DMS53 (cell line): ENCODE measurements at places on chromosomes 13 and 19.

GRCh38 chr13:45779901-45780300, 71.7 kb downstream of the SIAH3 start:
- no peak for DNase-seq

GRCh38 chr13:46303742-46304385, 83.2 kb downstream of the RUBCNL start:
- DNase-seq = no peak

DNA sequence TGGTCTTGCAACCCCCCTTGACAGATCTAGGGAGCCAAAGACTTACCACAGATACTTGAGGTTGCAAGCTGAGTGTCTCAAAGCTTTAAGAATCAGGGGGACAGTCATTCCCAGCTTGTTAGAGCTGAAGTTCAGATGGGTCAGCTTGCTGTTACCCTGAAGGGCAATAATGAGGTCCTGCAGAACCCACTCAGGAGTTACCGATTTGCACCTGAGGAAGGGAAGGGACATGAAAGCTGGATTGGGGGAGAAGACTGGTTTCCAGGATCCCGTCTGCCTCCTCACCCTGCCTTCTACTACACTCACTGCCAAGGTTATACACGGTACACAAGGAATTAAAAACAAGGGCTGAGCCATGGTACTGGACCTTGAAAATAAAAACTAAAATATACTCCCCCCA, 24.4 kb downstream of the NLRP13 start:
- no peak for DNase-seq

DNA sequence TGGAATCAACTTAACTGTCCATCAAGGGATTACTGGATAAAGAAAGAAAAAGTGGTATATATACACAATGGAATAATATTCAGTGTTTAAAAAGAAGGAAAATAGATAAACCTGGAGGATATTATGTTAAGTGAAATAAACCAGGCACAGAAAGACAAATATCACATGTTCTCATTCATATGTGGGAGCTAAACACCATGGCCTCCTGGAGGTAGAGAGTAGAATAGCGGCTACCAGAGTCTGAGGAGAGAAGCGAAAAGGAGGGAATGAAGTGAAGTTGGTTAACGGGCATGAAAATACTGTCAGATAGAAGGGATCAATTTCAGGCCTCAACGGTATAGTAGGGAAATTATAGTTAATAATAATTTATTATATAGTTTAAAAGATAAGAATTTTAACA, 147.5 kb upstream of the OBI1 start:
- DNase-seq = peak; percentile 0

DNA sequence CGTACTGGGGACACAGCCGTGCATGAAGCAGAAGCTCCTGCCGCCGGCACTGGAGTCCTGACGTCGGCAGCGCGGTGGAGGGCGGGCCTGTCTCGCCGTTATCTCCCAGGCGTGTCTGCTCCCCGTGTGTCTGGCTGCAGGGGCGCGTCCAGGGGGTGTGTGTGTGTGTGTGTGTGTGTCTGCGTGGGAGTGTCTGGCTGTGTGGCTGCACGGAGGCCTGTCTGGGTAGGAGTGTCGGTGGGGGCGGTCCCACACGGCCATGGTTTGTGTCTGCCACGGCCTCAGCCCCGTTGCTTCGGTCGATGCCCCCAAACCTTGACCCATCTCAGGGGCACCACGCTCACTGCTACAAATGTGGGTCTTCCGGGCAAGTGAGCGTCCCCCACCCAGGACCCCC, 18.3 kb downstream of the ARID3A start:
- DNase-seq = no peak

GRCh38 chr19:32337084-32337808, 8.2 kb upstream of the ZNF507 start:
- DNase-seq = no peak

DNA sequence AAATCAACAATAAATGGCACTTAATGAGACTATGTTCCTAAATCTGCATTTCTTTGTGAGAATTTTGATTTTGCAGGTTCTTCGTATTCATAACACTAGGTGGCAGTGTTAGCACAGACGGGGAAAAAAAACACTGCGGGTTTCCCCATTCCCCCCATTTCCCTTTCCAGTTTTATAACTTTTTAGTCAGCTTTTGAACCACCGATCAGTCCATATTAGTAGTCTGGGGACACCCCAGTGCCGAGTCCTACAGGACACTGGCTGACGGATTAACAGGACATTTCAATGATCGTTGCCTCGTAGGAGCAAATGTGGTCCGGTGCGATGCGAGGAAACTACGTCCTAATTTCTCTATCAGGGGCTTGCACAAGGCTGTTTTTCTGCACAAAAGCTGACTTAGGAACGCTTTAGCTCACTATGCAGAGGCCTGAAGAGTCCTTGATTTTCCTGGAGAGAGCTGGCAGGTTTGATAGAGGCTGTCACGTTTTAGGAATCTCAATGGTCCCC, 234.3 kb downstream of the LMO7 start:
- peak; percentile 38 for DNase-seq

DNA sequence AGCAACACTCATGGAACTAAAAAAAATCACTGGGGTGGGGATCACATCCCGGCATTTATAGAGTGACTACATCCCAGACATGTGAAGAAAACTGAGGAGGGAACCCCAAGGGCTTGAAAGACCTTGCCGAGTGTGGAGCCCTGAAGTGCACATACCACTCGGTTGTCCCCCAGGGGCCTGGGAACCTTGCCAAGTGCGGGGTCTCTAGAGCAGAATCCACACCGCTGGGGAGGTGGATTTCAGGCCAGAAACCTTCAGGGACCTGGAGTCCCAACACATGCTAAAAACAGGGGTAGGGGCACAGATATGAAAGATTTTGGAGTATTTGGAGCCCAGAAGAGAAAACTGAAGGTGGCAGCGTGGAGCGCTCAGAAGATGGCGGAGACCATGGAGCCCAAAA, 35.2 kb downstream of the ERICH4 start:
- DNase-seq = no peak

DNA sequence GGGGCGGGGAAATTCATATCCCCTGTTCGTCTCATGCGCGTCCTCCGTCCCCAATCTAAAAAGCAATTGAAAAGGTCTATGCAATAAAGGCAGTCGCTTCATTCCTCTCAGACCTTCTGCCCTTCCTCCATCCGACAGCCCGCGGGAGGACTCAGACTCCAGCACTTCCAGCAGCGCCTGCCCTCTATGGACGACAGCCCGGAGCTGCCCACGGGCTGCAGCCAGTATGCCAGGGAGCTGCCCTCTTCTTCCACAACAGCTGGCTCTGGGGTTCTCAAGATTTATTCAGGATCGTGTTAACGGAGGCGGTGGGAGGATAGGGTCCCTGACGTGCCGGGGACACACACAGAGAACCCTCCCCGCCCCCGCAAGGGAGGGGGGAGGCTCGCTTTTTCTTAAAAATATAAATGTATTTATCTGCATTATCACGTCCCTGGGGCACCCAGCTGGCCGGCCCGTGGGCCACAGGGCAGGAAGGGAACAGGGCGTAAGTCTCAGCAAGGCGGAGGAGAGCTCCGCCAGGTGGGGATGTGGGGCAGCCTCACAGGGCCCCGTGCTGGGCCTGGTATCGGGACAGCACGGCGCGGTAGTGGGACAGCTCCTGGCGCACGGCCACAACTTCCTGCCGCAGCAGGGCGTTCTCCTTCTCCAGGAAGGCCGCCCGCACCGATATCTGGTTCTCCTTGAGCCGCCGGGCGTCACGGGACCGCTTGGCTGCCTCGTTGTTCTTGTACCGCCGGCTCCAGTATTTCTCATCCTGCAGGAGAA, 6.7 kb downstream of the DBP start:
- DNase-seq = peak; percentile 91

GRCh38 chr19:56324436-56324835, 9.8 kb upstream of the ZSCAN5A start:
- no peak for DNase-seq

- DNase-seq = no peak
These were observed 565.7 kb downstream of the EFNB2 start for GRCh38 chr13:105969761-105970160.

GRCh38 chr13:48491423-48492095, 41.3 kb downstream of the RCBTB2 start:
- DNase-seq = no peak

- peak; percentile 82 for DNase-seq
These were observed 11.5 kb downstream of the FFAR2 start for GRCh38 chr19:35459414-35460082.

DNA sequence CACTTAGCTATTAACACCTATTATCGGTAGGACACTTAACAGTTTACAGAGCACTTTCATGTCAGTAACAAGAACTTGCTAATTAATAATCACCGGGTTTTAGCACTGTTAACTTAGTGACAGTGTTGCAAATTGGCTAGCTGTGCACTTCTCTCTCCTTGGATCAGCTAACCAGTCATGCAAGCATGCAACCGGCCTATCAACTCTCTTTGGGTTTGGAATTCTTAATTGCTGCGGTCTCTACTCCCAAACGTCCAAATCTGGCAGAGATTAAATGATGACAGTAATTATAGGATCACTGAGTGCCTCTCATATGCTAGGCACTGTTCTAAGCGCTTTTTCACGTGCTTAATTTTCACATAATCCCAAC, 1.2 kb downstream of the EPS15L1 start:
- DNase-seq = no peak

DNA sequence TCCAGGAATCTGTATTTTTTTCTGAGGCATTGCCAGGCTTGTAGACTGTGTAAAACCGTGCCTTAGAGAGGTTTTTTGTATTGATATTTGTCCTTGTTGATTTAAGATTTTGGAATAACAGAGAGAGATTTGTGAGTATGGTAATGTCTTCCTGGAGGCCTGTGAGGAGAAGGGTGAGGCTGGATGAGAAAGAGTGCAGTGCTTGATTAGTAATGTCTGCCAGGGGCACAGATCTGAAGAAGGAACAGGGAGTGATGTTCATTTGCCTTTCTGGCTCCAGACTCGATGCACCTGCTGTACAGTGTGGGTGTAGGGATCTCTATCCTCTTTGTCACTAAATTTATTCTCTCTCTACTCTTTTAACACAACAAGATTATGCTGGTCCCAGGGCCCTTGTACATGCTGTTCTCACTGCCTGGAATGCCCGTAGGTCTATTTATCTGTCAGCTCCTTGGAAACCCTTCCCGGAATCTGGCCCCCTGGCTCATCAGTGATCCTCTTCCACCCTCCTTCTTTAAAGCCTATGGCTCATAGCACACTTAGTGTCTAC, 4.2 kb downstream of the FIZ1 start:
- DNase-seq = peak; percentile 29

- DNase-seq = no peak
These were observed 10.8 kb downstream of the CRYL1 start for GRCh38 chr13:20514866-20515265.

- no peak for DNase-seq
These were observed 2428.4 kb upstream of the PCDH20 start for GRCh38 chr13:63843766-63844699.

- peak; percentile 82 for DNase-seq
These were observed 472.7 kb upstream of the NBEA start for GRCh38 chr13:34469196-34469986.

DNA sequence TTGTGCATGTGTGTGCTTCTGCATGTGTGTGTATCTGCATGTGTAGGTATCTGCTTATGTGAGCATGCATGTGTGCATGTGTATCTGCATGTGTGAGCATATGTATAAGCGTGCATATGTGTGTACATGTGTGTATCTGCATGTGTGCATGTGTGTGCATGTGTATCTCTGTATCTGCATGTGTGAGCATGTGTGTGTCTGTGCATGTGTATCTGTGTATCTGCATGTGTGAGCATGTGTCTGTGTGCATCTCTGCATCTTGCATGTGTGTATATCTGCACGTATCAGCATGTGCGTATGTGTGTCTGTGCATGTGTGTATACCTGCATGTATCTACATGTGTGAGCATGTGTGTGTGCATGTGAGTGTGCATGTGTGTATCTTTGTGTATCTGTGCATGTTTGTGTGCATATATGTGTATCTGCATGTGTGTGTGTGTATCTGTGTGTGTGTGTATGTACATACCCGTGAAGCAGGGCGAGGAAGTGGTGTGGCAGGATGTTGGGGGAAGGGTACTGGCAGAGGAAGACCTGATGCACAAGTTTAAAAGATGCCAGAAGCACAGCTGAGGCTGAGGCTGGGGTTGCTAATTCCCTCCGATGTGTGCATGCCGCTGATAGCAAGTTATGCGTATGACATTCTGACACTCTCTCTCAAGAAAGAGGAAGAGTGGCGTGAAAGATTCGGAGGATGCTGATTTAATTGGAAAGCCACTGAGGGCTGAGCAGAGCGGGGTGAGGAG, 64.2 kb downstream of the TEX29 start:
- DNase-seq = no peak

GRCh38 chr13:98866882-98867281, 111.0 kb downstream of the DOCK9 start:
- peak; percentile 1 for DNase-seq

DNA sequence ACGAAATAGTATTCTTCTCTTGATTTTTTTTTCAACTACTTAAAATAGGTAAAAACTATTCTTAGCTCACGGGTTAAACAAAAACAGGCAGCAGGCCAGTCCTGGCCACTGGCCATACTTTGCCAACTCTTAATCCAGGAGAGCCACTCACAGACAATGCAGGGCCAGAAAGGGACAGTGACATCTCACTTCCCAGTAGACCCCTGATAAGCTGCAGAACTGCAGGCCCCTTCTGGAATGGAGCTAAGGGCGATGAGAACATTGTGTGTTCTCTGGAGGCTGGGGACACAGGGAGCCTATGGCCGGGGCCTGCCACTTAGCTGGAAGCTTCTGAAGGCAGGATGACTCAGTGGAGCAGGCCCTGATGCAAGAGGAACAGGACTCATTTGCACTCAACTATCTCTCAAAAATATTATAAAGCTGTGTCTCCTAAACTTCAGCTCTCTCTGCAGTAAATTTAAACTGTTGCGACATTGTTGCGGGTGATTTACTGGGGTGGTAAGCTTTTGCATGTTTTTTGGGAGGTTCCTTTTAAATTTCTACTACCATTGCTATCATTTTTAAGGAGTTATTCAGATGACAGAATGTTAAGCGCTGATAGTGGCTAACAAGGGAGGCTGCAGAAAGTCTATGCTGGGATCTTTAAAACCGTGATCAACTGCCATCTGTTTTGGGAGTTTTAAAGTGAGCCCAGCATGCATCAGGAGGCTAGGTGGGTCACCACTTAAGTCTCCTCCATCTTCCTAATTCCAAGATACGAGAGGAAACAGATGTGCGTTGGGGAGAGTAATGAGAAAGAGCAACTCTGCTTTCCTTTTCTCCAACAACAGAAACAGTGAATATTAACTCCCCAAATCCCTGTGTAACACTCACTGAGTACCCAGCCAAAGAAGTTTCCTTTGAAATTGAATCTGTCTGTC, 33.2 kb upstream of the KATNAL1 start:
- DNase-seq = no peak

- no peak for DNase-seq
These were observed 6.6 kb upstream of the SOX1 start for GRCh38 chr13:112060282-112060830.

GRCh38 chr19:9597027-9597426, 12.7 kb upstream of the ZNF121 start:
- DNase-seq = no peak

DNA sequence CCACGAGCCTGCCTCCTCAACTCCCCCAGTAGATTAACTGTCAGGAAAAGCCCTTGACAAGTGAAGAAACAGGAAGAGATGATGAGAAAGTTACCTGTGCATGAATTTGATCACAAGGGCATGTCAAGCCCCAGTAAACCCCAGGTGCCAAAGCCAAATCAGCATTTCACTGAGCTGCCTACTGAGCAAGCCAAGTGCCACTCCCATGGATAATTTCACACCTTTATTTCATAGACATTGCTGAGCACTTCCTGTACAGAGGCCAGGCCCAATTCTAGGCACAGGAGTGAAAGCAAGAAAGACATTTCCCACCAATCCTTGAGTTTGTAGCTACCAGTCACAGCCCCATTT, 2.4 kb downstream of the GADD45GIP1 start:
- no peak for DNase-seq

- peak; percentile 89 for DNase-seq
These were observed 8.1 kb downstream of the TIMM29 start for GRCh38 chr19:10936661-10937084.

- no peak for DNase-seq
These were observed 778.7 kb upstream of the PCDH20 start for GRCh38 chr13:62194371-62194770.
